Activated naive CD8-positive, alpha-beta T cell treated with anti-CD3 and anti-CD28 coated beads for 36 hours (primary cell): ENCODE measurements at places on chromosomes 16 and 17. TPM values are rescaled to one million over a fixed set of nuclear protein-coding genes. Genes with fewer than 3 reads are reported as not detected.

Gene ITGAX
- 1.6 TPM for total RNA-seq

Gene CDRT4
- total RNA-seq = 1.9 TPM

Gene GRAP
- total RNA-seq = 14.8 TPM

Gene AANAT
- not detected for total RNA-seq

GRCh38 chr17:61482467-61482866, 30.2 kb downstream of the TBX4 start:
- peaks cover 5% of the 10 kb centered on the region for H3K27me3 ChIP-seq
- H3K27ac ChIP-seq = no peak overlapping the region
- no peaks in the 10 kb centered on the region for H3K36me3 ChIP-seq
- DNase-seq = no peak
- no peaks in the 10 kb centered on the region for H3K4me1 ChIP-seq
- H3K4me3 ChIP-seq = no peak overlapping the region

Gene SOCS7
- total RNA-seq = 17.3 TPM

Gene IKZF3
- total RNA-seq = 44.6 TPM

- no peak overlapping the region for H3K27ac ChIP-seq
- H3K36me3 ChIP-seq = peaks cover 7% of the 10 kb centered on the region
- H3K4me1 ChIP-seq = peaks cover 15% of the 10 kb centered on the region
- H3K27me3 ChIP-seq = no peaks in the 10 kb centered on the region
- H3K4me3 ChIP-seq = no peak overlapping the region
- DNase-seq = no peak
Observed at GRCh38 chr17:5220074-5220473, 14.6 kb downstream of the SCIMP start.
